ENCODE measurements at places on chromosomes 16 and 17.

GRCh38 chr17:58932956-58933355, 173.7 kb downstream of the TRIM37 start:
- no peak for DNase-seq

- no peak for DNase-seq
Measured at GRCh38 chr16:24139282-24139681, 116.9 kb upstream of the CACNG3 start.

DNA sequence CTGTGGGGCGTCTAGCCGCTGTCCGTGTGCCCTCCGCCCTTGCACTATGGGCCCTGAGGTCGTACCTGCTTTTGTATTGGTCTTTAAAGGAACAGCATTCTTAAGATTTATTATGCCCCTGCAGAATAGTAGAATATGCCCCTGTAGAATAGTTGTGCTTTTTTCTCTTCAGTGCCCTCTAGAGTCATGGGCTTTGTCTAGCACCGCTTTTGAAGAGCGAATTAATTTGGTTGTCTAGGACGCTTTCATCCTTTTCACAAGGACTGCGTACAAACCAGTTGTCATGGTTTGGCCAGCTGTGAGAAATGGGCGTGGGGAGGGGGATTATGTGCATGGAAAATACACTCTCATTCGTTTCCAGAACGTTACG, 621 bp downstream of the CEP95 start:
- no peak for DNase-seq

DNA sequence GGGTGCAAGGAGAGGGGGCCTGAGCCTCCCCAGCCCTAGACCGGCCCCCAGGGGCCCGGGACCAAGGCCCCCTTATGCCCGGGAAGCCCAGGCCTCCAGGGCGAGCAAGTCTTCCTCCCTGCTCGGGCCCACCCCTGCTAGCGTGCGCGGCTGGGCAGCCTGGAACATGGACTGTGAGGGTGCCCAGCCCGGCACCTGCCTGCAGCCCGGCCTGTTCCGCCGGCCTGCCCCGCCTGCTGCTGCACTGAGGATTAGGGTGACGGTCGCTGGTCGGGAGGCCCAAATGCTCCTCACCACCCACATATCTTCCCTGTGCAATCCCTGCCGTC, 6.0 kb downstream of the HS3ST6 start:
- no peak for DNase-seq

DNA sequence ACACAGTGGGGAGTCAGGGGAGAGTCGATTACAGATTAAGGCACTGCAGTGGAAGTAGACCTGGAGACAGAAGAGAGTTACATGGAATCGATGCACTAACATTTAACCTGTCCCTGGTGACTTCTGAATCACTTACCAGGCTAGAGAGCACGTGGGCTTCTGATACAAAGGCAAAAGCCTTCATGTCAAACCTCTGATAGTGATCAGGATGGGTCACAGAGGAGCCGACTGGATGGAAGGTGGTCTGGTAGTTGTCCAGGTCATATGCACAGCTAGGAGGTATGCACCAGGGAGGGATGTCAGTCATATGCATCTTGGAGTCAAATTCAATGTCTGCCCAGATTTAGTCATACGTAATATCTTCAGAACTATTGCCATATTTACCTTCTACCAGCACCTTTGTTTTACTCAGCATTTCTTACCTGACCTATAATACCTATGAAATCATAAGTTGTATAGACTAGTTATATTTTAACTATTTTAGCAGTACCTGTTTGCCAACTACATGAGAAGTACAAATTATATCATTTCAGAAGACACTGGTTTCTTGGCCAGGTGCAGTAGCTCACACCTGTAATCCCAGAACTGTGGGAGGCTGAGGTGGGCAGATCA, 11.7 kb downstream of the ZP2 start:
- DNase-seq: no peak

Data from stimulated activated CD4-positive, alpha-beta T cell treated with anti-CD3 and anti-CD28 coated beads, Interleukin-1b, Interleukin-23, amount 100 ng/mL, for 1 hour (primary cell).